ENCODE measurements at places on chromosomes 6 and 20. TPM values are rescaled to one million over a fixed set of nuclear protein-coding genes. Genes with fewer than 3 reads are reported as not detected.

GRCh38 chr6:143099647-143100046, 39.0 kb downstream of the AIG1 start:
- DNase-seq = no peak

DNA sequence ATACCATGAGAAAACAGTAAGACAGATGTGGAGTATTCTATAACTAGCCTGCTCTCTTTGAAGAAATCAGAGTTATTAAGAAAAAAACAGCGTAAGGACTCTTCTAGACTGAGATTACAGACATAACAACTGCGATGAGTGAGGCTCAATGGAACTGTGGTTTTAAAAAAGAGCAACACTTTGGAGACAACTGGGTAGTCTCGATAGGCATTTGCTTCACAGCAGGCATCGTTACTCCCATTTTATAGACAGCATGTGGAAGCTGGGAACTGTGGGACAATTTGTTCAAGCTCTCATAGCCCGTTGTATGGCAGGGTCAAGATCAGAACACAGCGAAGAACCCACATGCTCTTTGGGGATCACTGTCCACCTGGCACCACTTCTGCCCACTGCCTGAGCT, 4.6 kb downstream of the FKBP1A start:
- no peak for DNase-seq

GRCh38 chr6:92023410-92023966, 1395.9 kb downstream of the EPHA7 start:
- no peak for DNase-seq

KCNK17 gene
- 0.13 TPM for polyA plus RNA-seq

DNA sequence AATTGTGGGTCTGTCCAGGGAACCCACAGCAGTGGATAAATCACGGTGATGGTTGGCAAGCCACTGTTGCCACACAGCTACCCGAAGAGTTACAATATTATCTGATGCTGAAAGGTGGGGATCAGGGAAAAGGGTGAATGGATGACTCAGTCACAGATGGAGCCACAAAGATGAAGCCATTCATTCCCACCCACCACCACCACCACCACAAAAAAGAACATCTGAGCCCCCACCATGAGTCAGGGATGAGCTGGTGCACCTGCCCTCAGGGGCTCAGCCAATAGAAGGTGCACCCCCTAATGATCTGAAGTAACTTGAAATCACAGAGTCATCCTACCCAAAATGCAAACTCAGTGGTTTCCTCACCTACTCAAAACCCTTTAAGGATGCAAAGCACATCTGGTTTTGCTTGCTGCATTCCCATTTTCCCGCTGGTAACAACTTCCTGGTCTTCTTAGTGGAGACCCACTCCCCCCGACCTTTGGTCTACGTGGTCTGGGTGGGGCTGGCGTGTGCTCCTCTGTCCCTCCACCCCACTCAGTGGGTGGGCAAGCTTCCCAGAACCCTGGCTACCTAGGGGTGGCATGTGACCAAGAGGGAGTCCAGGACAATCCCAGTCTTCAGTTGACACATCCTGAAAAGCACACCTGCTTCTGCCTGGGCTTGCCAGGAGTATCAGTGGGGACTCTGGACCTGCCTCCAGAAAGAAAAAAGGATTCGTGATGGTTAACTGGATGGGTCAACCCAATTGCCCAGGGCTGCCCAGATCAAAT, 125.5 kb downstream of the ANKRD60 start:
- DNase-seq = no peak

DNA sequence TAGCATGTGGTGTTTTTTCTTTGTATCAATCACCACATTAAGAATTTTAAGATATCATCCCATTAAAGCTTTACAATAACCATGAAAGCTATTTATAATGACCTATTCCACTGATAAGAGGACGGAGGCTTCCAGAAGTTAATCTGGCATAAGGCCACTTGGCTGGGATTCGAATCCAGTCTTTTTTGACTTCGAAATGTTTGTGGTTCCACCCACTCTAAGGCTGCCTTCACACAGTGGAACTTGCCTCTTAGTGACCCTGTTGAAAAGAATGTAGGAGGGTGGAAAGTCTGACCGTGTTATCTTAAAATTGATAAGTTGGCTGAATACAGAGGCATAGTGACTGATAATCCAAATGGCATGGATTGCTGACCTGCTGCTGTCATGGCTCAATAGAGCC, 959.7 kb downstream of the KIF16B start:
- DNase-seq = no peak

IRF4 gene
- 0.26 TPM for polyA plus RNA-seq

HLA-DQA1 gene
- polyA plus RNA-seq = 1.7 TPM

All from renal pelvis (tissue), 12 donors.